Thymus (tissue), 14 donors: ENCODE measurements at places on chromosomes 1 and 21. TPM values are rescaled to one million over a fixed set of nuclear protein-coding genes. Genes with fewer than 3 reads are reported as not detected.
A peak's percentile ranks its signal among the peaks of the same experiment; 100 is the strongest.

- DNase-seq = no peak
These were observed 91.0 kb downstream of the PRDM16 start for GRCh38 chr1:3159996-3160395.

DNA sequence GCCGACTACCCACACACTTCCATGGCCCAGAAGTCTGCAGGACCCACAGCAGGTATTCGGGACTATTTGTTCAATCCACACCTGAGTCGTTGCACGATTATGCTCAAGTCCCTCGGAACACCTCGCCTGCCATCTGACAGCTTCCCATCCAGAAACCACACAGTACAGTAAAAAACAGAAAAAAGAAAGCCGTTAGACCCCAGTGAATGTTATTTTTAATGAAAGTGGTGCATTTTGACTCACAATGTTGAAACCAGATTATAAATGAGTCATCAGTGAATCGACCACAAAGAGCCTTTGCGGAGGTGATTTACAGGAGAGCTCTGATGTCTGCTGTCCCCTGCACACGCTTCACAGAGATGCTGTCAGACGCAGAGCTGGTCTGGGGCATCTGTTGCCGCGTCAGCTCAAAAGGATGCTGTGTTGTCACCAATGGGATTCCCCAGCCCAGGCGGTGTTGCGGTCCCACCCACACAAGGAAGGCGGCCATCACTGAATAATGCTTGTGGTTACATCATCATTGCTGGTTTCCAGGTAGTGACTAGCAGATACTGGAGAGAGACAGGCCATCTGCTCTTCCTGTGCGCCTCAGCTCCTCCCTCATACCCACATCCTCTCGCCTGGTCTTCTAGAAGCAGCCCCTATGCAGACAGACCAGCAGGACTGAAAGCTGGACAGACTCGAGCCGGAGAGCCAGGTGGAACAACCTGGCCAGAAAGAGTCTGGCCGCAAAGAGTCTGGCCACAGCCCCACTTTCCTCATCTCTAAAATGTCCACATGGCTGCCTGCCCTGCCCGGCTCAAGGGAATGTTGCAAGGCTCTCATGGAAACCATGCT lies 116.8 kb downstream of the TOMM20 start:
- DNase-seq = peak; percentile 63

GRCh38 chr1:10754568-10755329 lies 41.7 kb downstream of the CASZ1 start:
- DNase-seq = no peak

DNA sequence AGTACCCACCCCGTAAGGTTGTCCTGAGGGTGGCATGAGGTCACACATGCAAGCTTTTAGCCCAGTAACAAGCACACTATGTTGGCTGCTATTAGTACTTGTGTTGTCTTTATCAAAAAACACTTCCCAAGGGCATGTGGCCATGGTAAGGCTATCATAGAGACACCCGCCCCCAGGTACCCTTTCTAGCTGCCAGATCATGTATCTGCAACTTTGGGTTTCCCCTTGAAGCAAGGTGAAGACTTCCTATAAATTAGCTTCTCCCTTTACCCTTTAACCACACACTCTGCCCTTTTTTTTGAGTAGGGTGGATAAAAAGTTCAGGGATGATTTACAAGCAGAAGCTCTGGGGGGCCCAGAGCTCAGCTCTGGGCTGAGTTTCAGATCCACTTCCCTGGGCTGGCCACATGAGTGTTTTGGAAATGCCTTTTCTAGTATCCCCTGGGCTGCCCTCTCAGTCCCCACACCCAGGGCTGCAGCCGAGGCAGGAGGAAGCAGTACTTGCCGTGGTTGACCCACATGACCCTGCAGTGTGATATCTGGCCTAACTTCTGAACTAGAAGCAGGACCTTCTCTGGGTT lies 2.0 kb downstream of the ZDHHC18 start:
- DNase-seq = no peak

DNA sequence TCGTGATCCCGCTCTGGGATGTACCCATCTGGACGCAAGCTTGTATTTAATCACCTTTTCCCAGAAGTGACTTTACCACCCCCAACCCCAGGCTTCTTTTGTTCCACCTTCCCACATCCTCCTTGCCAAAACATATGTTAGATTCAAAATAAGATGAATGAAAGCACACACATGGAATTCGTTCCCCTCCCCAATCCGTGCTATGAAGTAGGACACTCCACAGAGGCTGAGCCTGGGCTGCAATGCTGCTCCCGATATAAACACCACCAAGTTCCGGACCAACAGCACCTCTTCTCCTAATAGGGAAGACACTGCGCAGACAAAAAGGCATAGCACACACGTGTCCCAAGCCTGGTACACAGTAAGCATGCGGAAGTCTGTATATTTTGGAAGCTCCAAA lies 86.1 kb downstream of the CLSTN1 start:
- DNase-seq = no peak

GRCh38 chr1:235375919-235376605 lies 8.8 kb downstream of the TBCE start:
- no peak for DNase-seq

DNA sequence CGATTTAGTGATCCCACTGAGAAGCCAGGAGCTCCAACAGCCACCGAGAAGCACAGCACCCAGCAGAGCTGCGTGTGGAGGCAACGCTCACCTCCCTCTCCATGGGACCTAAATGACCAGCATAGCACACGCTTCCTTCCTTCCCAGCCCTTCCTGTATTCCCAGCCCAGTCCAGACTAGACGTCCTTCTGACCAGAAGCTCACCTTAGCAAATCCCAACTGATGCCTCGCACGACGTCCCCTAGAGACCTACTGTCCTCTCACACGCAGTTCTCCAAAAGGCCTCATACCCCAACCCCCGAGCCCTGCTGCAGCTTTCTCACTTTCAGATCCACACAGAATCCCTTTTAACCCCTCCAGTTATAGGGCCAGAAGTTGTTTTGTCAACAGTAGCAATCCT lies 132.4 kb downstream of the SLC45A1 start:
- DNase-seq = no peak

- no peak for DNase-seq
These were observed 6.8 kb downstream of the MEGF6 start for GRCh38 chr1:3604468-3604974.

- DNase-seq = no peak
These were observed 73.3 kb upstream of the KLHDC7A start for GRCh38 chr1:18407166-18408045.

- DNase-seq = no peak
These were observed 185.6 kb downstream of the TGFBR3 start for GRCh38 chr1:91700332-91700731.

- DNase-seq = no peak
These were observed 417.0 kb upstream of the ESRRG start for GRCh38 chr1:217140041-217140901.

GRCh38 chr1:41860771-41861170 lies 58.0 kb downstream of the HIVEP3 start:
- no peak for DNase-seq

DNA sequence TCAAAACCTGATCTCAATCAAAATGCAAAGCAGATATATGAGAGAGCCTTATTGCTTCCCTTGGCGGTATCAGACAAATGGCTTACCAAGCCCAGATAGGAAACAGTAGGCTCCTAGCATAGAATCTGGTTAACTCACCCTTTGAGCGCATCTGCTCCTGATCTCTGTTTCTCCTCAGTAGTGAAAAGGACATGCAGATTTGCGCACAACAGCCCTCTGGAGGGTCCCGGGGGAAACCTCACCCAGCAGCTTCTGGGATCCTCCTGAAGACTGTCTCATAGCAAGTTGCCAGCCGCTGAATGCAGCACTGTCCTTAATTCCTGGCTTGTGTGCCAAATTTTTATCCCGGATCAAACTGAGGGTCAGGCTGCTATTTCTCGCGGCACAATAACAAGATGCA lies 192.2 kb downstream of the FASLG start:
- DNase-seq = no peak

GRCh38 chr1:212125654-212126053 lies 90.1 kb downstream of the DTL start:
- DNase-seq = no peak

DNA sequence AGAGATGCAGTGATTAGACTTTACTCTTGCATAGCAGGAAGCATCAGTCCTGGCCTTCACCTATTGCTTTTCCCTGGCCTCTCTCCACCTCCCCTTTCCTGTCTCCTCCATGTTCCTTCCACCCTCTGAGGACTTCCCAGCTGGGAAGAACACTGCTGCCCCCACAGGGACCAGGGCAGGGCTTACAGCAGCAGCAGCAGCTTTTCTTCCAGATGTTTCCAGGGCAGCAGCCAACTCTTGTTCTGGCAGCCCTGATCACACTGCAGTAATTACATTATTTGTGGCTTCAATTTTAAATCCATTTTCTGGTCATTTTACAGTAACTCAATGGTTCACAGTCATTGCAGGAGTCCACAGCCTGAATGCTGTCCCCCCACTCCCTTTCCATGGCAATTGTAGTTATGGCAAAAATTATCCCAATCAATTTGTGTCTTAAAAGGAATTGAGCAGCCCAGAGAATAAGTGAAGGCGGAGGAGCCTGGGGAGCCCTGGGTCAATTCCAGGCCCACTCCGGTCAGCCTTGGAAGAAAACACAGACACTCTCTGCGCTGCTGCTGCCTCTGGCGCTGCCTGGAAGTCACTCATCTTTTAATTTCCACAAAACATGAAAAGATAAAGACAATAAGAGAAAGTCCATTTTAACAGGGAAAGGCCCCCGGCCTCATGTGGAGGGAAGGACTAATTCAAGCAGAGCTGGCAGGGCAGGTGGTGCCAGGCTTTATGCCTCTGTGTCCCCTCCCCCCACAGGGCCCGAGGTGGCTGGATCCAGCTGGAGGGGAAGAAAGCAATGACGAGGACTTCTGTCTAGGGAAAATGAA lies 148.6 kb downstream of the GRIK3 start:
- DNase-seq = no peak

- no peak for DNase-seq
These were observed 8.3 kb downstream of the EPHX1 start for GRCh38 chr1:225818229-225818628.

DNA sequence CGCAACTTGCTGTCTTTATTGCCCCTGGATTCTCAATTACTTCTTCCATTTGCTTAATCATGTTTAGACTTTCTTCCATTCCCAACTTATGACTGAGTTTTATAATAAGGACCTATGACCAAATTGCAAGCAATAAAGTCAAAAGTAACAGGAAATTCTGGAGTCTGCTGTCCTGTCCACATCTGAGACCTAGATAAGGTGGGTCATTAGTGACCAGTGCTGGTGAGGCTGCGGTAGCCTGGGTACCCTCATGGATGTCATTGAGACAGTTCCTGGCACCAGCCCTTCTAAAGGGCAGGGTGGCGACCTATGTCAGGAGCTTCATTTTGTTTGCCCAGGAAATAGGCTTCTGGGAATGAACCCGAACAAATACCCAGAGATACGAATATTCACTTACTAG lies 30.6 kb upstream of the SSBP3 start:
- DNase-seq = no peak

DNA sequence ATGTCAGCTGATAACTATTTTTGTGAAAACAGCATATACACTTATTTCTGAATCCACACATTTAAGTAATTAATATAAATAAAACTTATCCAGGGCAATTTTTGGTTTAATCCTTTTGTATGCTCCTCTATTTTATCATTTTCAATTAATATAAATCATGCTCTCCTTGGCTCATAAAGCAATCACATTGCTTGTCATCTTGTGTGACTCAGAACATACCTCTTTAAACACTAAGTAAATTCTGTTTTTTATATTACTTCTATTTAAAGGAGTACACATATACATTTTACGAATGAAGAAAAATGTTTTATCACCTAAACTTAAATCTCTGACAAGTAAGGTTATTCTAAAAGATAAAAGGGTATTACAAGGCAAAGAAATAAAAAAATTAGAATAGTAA lies 175.3 kb downstream of the USH2A start:
- DNase-seq = no peak

DNA sequence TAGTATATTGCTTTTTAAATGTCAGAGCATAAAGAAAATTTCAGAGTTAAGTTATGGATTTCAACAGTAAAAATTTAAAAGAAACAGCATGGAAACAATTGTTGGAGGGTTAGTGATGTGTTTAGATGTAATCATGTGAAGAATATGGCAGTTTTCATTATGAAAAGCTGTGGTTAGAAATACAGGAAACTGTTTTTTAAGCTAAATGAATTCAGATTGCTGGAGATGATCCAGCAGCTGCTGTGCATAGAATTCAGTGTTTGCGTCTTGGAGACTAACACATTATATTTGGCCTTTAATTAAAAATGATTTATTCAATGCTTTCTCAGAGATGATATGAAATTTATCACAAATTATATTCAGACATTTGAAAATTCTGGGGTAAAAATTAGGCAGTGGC lies 273.6 kb upstream of the LRRC7 start:
- no peak for DNase-seq

DNA sequence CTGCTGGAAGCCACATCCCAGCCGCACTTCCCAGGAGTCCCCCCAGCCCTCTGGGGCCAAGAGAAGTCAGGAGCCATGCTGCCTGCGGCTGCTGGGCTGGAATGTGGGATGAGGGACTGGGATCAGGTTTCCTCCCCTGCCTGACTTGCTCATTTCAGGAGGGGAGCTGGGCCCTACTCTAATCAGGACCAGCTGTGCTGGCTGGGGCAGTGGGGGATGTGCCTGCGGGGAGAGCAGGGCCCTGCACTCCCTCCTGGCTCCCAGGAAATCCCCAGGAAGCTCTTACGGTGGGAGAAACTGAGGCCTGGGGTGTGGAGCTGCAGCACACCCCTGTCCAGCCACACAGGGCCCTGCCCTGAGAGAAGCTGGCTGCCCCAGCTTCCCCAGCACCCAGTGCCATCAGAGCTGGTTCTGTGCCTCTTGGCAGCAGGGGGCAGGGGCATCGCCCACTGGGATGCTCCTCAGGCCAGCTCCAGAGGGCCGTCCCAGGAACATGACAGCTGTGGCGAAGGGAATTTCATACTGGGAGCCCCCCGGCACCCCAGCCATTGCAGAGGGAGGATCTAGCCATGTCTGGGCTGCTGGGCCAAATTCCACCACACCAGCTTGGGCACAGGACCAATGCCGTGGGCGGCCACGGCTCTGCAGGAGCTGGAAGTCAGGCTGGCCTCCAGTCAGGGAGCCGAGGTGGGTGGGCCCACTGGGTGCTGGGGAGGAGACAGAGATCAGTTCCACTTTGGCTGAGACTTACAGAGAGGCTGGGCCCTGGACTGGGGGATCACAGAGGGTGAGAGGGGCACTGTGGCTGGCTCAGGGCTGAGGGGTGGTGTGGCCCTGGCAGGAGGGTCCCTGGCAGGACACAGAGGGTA lies 21.3 kb upstream of the PRSS38 start:
- no peak for DNase-seq

- DNase-seq = no peak
These were observed 98.7 kb downstream of the WDR3 start for GRCh38 chr1:118028267-118028666.

DNA sequence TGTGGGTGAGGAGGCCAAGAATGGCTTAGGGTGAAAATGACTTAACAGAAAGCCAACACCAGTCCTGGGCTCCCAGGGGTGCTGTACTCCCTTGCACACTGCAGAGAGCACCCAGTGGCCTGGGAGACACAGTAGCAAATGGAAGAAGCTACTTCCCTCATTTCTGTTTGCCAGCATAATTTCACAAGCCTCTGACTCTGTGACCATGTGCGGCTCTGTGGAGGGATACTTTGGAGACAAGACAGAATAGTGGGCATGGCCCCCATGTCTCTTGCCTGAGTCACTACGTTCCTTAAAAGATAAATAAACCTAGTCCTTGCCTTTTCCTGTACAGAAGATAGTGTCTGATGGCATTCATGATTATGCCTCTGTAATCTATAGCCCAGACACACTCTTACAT lies 38.1 kb downstream of the TRIM62 start:
- DNase-seq = no peak

The CAPN8 gene
- 0.38 TPM for total RNA-seq

The POLR3GL gene
- 37.5 TPM for total RNA-seq

The ASCL5 gene
- total RNA-seq = not detected

The CFHR1 gene
- total RNA-seq = 1.3 TPM

The CLCNKA gene
- under 0.01 TPM for total RNA-seq

The GUCA2B gene
- 0.28 TPM for total RNA-seq

The NOS1AP gene
- total RNA-seq = 0.05 TPM

The OR2T2 gene
- total RNA-seq = not detected

The AIRE gene
- total RNA-seq = 11.9 TPM
